ENCODE measurements at places on chromosomes 2 and 18.

DNA sequence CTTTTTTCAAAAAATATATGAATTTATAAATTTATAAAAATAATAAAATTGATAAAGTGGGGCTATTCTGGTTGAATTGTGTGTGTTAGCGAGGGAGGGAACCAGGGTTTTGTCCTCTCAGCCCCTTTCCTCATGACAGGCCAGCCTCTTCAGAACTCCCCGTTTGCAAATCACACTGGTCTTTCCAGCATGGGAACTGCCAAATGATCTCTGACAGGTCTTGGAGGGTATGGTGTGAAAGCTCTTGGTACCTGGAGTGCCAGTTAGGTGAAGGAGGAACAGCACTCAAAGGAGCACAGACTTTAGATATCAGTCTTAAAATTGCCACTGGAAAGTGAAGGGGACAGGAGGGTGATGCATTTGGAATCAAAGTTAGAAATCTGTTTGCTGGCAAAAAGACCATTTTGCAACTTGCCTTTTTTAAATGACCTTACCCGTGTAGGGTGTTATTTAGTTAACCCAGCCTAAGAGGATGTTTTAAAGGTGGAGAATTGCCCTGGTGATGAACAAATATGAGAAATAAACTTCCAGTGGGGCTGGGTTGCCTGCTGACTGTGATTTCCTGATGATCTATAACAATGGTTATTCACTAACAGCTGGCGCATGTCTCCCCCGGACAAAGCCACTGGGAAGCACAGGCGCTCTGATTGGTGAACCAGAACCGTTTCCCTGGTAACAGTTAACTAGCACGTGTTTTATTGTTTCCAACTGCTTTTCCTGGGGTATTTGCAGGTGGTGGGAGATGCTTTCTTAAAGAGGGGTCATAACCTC is 85.3 kb upstream of the EFEMP1 start:
- no peak for DNase-seq

DNA sequence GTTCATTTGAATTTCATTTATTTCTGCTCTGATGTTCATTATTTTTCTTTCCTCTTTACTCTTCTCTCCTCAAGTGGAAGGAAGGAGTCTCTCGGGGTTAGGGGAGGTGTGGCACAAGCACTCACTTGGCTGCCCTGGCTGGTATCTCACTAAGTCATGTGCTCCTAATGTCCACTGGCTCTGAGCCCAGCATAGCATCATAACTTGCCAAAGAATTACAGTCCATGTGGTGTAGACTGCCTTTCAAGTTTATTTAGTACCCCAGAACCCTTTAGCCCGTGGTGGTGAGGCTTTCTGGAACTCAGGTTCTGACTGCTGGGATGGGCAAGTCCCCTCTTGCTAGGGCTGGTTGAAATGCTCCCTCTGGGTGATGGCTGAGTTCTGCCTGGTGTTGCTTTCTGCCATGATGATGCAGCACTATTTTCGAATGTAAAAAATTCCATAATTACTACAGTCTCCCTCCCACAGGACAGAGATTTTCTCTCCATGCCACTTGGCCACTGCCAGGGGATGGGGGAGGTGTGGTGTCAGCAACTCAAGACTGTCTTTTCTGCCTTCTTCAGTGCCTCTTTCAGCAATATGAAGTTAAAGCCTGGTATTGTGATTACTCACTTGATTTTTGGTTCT is 22.2 kb downstream of the SPAG16 start:
- no peak for DNase-seq

GRCh38 chr18:70234667-70235459 is 29.4 kb upstream of the RTTN start:
- DNase-seq, result no peak

- no peak for DNase-seq
These were observed 70.3 kb upstream of the KLHL29 start for GRCh38 chr2:23314687-23315086.

GRCh38 chr2:118811514-118812115 is 35.8 kb downstream of the EN1 start:
- DNase-seq, result no peak

DNA sequence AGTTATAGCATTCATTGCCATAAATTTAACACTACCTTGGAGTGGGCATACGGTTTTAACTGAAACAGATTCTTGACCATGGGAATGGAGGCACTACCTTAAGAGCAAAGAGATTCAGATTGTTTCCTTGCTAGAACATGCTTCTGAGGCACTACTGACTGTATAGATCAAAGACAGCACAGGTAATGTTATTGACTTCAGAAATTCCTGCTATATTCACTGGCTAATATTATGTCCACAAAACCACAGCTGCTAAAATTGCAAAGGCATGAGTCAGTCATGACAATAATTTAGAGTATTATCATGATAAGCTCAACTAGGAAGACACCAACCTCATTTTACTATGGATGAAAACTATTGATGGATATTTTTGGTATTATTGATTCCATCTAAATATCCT is 39.4 kb downstream of the SLC8A1 start:
- no peak for DNase-seq

DNA sequence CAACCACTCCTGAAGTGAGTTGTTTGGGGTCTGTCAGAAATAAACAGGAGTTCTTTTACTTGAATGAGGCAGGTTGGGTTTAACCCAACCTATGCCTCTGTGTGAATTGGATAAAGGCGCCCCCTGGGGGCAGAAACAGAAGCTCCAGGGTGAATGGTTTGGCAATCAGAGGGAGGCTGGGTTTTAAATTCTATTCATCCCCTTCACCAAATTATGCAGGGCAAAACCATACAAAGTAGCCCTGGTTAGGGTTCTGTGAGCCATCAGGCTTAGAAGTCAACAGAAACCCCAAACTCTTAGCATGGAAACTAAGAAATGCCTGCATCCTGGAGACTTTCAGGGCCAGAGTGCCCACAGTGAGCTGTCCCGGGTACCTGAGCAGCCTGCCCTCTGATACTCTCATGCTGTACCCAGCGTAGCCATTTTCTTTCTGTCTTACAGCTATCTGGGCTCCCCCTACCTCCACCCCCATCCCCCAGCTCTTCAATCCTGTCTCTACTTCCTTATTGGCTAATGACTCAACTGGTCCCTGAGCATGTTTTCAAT is 241.5 kb downstream of the ICOS start:
- no peak for DNase-seq

DNA sequence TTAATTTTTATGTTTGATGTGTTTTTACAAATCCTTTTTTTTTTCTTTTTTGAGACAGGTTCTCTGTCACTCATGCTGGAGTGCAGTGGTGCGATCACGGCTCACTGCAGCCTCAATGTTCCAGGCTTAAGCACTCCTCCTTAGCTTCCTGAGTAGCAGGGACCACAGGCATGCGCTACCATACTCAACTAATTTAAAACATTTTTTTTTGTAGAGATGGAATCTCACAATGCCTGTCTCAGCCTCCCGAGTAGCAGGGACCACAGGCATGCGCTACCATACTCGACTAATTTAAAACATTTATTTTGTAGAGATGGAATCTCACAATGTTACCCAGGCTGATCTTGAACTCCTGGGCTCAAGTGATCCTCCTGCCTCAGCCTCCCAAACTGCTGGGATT is 3.2 kb downstream of the NOTO start:
- no peak for DNase-seq

GRCh38 chr18:62289047-62289446 is 36.1 kb upstream of the TNFRSF11A start:
- no peak for DNase-seq

- no peak for DNase-seq
These were observed 47.8 kb upstream of the ST3GAL5 start for GRCh38 chr2:85936421-85937068.

- DNase-seq, result no peak
These were observed 94.4 kb upstream of the XPO1 start for GRCh38 chr2:61632276-61633169.

- DNase-seq, result no peak
These were observed 32.5 kb downstream of the FAM228A start for GRCh38 chr2:24207359-24207758.

GRCh38 chr2:144503242-144503641 is 16.7 kb downstream of the ZEB2 start:
- no peak for DNase-seq

GRCh38 chr2:70425682-70426301 is 123.9 kb upstream of the FAM136A start:
- DNase-seq, result no peak

GRCh38 chr2:9017411-9017810 is 13.9 kb upstream of the MBOAT2 start:
- no peak for DNase-seq

DNA sequence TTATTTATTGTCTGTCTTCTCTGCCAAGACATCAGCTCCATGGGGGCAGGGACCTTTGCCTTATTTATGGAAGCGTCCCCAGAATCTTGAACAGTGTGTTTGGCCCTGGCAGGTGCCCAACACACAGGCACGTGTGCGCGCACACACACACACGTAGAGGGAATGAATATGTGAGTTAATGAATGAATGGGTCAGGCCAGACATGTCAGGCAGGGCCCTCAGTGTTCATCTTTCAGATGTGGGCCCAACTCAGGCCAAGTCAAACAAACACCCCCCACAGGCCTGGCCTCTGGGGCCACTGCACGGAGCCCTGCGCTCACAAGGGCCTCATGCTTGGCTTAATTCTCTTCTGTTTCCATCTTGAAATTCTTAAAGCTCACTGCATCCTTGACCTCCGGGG is 54.1 kb downstream of the DYSF start:
- no peak for DNase-seq

- DNase-seq, result no peak
These were observed 31.9 kb upstream of the LDLRAD4 start for GRCh38 chr18:13186687-13187086.

GRCh38 chr2:161250864-161251436 is 57.3 kb upstream of the PSMD14 start:
- no peak for DNase-seq

- no peak for DNase-seq
These were observed 8.1 kb downstream of the TDRD15 start for GRCh38 chr2:21131861-21132260.

GRCh38 chr18:45328296-45328695 is 287.0 kb upstream of the SLC14A2 start:
- DNase-seq, result no peak

- no peak for DNase-seq
These were observed 33.0 kb upstream of the SNED1 start for GRCh38 chr2:240965296-240965904.

- DNase-seq, result no peak
These were observed 141.0 kb downstream of the NR4A2 start for GRCh38 chr2:156191527-156191926.
